Posterior cingulate gyrus (tissue), 11 donors: ENCODE measurements at places on chromosomes 16 and 17.

GRCh38 chr16:87809150-87809902, 43.5 kb upstream of the KLHDC4 start:
- no peak for DNase-seq

DNA sequence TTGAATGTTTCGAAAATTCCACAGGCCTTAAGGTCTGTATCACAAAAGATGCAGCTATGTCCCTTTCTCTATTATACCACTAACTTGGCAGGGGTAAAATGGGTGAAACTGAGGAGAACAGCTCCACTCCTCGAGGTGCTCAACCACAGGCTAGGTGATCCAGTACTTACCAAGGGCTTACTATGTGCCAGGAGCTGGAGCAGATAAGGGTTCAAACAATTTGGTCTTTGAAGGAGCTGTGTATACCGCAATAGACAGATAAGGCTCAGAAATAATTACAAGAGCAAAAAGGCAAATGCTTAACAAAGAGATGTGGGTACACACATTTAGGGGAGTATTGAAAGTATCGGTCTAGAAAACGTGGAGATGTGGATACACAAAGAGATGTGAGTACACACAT, 1.5 kb downstream of the XPO6 start:
- no peak for DNase-seq

DNA sequence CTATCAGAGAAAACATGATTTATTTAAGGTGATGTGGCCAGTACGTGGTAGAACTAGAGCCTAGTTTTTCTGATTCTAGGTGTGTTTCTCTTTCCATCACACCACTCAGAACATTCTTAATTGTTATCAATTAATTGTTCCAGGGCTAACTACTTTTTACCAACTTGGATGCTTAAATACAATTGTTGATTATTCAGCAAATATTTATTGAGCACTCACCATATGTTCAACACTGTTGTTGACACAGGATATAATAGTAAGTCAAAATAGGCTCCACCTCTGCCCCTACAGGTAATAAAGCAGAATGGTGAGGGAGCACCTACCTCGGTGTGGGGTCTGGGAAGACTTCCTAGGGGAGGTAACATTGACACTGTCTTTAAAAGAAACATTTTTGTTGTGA, 16.1 kb downstream of the GNAO1 start:
- no peak for DNase-seq

DNA sequence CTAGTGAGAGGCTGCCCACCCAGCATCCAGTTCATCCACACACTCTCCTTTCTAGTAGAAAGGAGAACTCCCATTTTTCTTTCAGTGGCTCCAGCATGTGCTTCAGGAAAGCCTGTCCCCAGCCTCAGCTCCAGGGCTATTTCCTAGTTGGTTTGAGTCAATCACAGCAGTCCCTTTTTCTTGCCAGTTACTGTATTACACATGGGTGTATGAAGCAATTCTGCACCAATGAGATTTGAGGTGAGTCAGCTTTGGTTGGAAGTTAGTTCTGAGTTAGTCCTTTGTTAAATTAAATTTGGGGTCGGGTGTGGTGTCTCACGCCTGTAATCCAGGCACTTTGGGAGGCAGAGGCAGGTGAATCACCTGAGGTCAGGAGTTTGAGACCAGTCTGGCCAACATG, 24.8 kb downstream of the RAD51D start:
- DNase-seq, result no peak

DNA sequence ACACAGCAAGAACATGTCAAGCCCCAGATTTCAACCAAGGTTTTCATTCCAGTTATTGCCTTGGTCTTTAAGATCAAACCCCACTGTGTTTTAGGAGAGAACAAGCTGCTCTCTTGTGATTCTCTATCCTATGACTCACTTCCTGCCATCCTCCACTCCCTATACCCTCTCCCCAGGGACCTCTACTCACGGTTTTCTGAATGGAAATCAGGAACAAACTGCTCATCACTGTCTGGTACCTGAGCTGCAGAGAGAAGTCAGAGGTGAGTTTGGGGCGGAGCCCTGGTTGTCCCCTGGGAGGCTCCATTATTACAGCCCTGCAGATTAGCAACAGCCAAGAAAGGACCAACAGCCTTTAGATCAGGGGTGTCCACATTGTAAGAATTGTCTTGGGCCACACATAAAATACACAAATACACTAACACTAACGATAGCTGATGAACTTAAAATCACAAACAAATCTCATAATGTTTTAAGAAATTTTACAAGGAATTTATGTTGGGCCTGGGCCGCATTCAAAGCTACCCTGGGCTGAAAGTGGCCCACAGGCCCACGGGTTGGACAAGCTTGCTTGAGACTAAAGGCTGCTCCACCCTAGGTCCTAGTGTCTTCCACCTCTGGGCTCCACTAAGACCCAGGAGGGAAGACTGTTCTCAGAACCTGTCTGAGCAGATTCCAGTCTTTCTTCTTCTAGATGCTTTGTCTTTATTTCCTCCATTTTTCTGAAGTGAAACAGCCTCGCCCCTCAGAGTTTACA, 9.7 kb downstream of the ETV4 start:
- no peak for DNase-seq

- DNase-seq, result no peak
These were observed 28.9 kb downstream of the COX10 start for GRCh38 chr17:14098246-14098645.

GRCh38 chr17:50926523-50926922, 60.4 kb upstream of the TOB1 start:
- DNase-seq, result no peak

DNA sequence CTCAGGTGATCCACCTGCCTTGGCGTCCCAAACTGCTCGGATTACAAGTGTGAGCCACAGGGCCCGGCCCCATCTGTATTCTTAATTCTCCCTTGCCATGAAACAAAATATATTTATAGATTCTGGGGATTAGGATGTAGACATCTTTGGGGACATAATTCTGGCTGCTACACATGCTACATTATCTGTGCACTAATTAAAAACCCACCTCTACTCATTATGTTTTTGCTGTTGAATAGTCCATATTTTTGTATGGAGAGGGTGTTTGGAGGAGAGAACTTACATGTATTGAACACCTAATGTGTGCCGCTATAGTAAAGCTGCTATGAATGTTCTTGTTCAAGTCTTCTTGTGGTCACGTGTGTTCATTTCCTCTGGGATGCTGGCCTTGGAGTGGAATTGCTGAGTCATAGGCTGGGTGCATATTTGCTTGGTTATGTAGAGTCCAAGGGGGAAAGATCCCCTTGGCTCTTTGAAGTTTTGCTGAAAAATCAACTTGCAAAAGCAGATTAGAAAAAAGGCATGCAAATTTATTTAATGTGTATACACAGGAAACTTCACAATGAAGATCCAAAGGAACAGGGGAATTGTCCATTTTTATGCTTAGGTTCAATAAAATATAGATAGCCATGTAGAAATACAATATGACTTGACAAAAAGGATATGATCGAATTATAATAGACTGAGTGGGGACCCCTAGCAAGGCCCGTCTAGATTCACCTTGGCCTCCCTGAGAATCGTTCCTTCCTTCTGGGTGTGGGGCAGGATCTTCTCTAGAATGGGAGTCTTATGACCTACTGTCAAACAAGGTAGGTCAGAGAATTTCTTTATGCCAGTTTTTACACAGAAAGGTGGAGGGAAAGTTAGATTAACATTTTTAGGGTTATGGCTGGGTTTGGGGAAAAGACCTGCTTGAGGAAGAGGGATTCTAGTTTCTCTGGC, 42.1 kb upstream of the GPRC5B start:
- no peak for DNase-seq

GRCh38 chr16:80836846-80837245, 32.4 kb upstream of the CDYL2 start:
- DNase-seq, result no peak

GRCh38 chr17:57071991-57072944, 12.8 kb upstream of the AKAP1 start:
- no peak for DNase-seq

GRCh38 chr16:53949715-53950410, 245.9 kb downstream of the FTO start:
- no peak for DNase-seq

- no peak for DNase-seq
These were observed 48.5 kb downstream of the VAC14 start for GRCh38 chr16:70752426-70752825.

- no peak for DNase-seq
These were observed 81.1 kb downstream of the TBC1D16 start for GRCh38 chr17:79954281-79955166.

- no peak for DNase-seq
These were observed 32.1 kb downstream of the DUSP14 start for GRCh38 chr17:37521821-37522220.

DNA sequence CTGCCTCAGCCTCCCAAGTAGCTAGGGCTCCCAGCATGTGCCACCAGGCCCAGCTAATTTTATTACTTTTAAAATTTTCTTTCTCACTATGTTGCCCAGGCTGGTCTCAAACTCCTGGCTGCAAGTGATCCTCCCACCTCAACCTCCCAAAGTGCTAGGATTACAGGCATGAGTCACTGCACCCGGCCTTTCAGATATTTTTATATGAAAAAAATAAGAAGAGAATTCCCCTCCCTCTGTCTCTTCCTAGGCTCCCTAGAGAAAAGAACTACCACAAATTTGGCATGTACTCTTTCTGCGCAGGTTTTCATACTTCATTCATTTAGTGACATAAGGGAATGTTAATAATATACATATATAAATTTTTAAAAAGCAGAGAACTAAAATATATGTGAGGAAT, 21.7 kb upstream of the SMURF2 start:
- DNase-seq, result no peak
